Activated CD4-positive, alpha-beta T cell treated with anti-CD3 and anti-CD28 coated beads for 48 hours (primary cell): ENCODE measurements at places on chromosomes 1 and 21.

GRCh38 chr1:41776891-41777441, 141.8 kb downstream of the HIVEP3 start:
- no peak for DNase-seq

GRCh38 chr21:34307991-34308532, 55.7 kb upstream of the KCNE2 start:
- no peak for DNase-seq

GRCh38 chr21:34129039-34129891, 55.9 kb downstream of the MRPS6 start:
- peak; percentile 81 for DNase-seq

DNA sequence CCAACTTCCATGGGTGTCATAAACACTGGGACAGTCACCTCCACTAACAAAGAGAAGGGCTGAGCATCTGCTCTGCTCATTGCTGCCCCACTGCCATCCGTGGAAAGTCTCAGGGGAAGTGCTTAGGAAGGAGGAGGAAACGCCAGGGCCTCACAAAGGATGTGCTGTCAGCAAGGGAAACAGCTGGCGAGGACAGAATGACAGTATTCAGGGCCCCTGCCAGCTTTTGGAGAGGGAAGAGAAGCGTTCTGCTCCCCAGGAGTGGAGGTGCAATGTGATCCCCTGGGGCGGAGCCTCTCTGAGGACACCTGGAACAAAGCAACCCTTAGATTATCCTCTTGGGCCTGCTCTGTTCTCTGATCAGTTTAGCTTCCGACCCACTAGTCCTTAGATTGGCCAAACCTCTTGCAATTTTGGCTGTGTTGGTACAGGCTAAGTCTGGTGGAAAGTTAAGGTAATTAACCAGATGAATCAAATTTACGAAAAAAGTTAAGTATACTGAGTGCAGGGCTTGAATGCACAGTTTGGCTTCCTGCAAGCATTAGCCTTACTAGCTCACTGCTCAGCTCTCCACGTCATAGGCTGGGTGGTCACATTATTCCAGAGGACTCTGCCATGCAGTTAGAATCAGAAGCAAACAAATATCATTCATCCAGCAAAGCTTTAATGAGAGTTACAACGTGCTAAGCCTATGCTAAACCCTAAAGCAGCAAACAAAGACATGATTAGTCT, 170.2 kb upstream of the NFIA start:
- no peak for DNase-seq

DNA sequence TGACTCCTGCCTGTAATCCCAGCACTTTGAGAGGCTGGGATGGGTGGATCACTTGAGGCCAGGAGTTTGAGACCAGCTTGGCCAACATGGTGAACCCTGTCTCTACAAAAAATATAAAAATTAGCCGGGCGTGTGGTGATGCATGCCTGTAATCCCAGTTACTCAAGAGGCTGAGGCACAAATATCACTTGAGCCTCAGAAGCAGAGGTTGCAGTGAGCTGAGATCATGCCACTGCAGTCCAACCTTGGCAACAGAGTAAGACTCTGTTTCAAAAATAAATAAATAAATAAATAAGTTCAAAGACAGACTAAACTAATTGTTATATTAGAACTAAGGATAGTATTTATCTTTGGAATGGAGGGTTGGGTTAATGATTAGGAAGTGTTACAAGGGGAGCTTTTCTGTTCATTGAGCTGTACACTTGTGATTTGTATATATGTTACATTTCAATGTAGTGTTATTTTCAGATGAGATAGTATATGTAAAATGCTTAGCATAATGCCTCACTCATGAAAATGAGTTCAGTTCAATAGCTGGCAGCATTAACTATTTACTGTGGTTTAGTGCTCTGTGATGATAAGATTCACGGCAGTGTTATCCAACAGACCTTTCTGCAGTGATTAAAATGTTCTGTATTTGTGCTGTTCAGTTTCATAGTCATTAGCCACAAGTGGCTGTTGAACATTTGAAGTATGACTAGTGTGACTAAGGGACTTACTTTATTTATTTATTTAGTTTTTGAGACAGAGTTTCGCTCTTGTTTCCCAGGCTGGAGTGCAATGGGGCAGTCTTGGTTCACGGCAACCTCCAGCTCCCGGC, 47.7 kb downstream of the OSBPL9 start:
- no peak for DNase-seq

DNA sequence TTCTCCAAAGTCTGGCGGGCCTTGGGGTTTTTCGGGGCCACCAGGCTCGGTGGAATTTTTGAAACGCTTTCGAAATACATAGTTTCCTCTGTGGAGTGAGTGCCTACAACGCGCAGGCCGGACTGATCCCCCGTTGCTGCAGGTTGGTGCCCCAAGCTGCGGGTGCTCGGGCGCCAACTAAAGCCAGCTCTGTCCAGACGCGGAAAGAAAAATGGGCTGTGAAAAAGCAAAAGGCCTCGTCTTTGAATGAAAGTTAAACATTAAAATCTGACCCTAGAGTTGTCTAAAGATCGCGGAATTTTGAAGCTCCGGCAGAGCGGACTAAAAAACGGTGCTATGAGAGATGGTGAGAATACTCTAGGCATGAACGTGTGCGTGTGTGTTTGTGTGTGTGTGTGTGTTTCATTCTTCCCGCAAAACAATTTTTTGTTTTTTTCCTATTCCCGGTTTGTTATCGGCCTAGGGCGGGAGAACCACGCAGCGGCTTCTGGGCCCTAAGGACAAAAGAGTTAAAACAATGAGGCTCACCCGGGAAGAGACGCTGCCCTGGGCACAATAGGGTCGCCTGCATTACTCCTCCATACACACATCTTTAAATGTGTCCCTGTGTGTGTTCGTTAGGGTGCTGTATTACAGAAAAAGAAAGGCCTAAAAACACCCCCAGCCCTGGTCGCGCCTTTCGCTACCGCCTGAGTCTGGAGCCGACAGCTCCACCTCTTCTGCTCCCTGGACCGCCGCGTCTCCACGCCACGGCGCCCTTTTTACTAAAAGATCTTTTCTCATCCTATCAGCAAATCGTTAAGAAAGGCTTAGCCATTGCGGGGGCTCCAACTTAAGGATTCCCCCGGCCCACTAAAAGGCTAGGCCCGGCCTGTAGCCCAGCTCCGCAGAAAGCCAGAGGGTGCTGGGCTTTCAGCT, 3.2 kb downstream of the TBX15 start:
- DNase-seq: peak; percentile 31

- DNase-seq: no peak
Measured at GRCh38 chr1:185398599-185398998, 81.6 kb upstream of the IVNS1ABP start.

DNA sequence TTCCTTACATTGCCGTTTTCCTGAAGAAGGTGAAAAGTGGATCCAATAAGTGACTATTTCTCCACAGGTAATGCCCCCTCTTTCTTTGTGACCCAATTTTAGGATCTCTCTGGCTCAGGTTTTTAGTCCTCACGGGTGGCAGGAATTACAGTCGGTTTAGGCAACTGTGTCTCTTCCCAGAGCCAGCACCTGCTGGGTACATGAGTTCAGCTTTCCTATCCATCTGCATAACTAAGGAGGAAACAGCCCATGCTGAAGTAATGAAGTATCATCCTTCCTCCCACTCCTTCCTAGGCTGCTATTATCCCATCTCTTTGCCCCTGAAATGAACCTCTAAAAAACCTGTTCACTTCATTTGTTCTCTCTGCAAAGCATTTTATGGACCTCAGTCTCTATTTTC, 544.6 kb downstream of the NEGR1 start:
- no peak for DNase-seq

- peak; percentile 30 for DNase-seq
Measured at GRCh38 chr1:77687519-77687906, 5.1 kb upstream of the ZZZ3 start.

DNA sequence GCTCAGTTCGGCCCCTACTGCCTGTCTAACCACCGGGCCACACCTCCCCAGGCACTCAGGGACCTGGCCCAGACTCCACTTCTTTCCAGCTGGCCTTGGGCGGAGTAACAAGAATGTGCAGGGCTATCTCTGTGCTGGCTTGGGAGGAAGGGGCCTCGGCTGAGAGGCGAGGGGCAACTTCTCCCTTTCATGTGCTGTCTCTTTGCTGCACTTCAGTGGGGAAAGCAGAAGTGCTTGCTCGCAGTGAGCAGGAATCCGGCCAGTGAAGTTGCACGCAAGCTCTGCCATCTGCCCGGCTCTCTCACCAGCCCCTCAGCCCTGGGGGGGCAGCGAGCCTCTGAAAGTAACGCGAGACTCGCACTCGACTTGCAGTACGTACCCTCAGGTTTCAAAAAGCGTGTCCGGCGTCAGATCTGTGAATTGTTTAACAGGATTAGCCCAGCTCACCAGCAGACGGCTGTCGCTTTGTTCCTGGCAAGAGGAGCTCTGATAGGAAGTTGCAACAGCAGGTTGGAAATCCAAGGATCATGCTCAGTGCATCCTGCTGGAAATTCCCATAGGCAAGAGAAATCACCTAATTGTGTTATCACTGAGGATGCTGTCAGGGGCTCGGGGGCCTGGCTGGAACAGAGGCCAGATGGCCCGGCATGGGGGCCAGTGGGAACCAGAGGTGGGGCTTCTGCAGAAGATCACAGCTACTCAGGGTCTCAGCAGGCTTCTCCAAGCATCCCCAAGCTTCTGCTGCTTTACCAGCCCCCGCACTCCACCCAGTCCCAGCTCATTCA, 221.1 kb downstream of the NPHP4 start:
- no peak for DNase-seq

- DNase-seq: no peak
Measured at GRCh38 chr1:202956969-202957368, 1.1 kb downstream of the ADIPOR1 start.

- no peak for DNase-seq
Measured at GRCh38 chr1:10829965-10830515, 33.6 kb upstream of the CASZ1 start.

- no peak for DNase-seq
Measured at GRCh38 chr21:28112511-28112910, 880.2 kb downstream of the LTN1 start.

DNA sequence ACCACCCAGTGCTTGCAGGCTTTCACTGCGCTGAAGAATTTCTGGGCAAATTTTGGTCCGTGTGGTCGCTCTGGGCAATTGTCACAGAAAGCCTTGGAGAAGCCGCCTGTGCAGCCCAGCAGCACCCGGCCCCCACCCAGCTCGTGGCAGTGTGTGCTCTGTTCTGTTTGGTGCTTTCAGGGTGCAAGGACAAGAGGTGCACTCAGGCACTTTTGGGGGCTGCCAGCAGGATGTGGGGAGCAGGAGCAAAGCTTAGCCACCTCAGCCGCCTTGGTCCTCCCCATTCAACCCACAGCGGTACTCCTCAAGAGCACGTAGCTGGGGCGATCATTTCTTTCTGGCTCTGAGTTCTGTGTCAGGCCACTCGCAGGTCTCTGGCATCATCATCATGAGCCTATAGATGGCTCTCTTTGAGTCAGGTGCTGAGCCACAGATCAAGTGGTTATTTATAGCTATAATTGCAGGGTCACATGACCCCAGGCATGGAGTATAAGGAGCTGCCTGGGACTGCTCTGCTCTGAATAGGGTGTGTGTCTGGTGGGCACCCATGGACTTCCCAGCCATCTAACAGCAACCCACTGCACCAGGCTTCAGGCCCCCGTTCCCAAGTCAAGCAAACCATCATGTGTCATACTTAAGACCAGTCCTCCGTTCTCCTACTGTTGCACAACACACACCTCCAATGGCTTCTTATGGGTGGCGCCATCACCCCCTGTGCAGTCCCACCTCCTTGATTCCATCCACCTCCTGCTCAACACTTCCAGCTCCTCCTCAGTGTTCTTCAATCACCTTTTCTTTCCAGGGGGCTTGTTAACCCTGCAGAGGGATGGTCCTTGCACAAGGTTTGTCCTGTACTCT, 18.1 kb upstream of the TENT5C start:
- no peak for DNase-seq

DNA sequence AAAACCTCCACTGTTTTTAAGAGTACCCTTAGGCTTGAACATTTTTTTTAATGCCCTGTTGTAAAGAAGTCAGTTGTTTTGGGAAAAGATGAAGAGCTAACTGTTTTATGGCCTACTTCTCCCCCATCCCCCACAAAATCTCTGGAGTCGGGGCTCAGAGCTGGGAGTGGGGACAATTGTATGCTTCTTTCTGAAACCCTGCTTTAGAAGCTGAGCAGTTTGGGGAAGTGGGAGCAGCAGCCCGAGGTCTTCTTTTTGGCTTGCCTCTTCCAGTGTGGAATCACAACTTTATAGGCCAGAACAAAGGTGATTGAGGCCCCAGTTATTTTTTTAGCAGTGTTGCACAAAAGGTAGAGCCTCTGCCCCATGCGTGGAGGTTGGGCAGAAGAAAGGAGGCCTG, 25.2 kb downstream of the PPP2R5A start:
- no peak for DNase-seq

- DNase-seq: no peak
Measured at GRCh38 chr21:14528815-14529214, 17.3 kb downstream of the SAMSN1 start.

DNA sequence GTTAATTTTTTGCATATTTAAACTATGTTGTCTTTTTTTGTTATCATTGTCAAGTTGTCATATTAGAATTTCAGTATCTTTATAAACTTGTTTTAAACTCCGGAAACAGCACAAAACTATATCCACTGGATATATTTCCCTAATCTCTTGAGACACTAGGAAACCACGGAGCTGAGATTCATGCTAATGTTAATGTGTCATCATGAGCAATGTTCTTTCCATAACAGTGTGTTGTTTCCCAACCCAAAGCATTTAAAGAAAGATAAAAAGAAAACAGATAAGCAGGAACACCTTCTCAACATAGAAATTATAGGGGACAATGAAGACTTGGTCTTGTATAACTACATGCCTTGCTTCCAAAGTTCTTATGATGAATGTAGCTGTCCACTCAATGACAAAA, 626.2 kb upstream of the TMPRSS15 start:
- DNase-seq: no peak

DNA sequence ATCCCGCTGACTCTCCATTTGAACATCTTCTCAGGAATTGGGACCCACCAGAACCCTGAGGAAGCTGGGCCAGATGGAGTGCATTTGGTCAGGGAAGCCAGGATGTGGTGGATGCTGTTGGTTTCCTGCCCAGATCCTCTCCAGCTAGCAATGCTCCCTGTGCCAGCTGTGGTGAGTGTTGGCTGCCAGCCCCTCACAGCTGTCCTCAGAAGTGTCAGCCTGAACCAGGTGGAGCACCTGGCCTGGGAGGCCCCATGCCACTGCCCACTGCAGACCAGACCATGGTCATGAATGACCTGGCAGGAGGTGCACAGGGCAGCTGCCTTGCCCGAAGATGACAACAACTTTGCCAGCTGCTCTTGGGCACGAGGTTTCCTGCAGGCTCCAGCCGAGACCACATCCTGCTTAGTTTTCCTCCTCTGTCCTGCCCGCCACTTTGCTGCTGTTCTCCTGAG, 54.4 kb downstream of the PRSS38 start:
- no peak for DNase-seq

GRCh38 chr1:198212126-198212525, 55.3 kb downstream of the NEK7 start:
- DNase-seq: no peak

DNA sequence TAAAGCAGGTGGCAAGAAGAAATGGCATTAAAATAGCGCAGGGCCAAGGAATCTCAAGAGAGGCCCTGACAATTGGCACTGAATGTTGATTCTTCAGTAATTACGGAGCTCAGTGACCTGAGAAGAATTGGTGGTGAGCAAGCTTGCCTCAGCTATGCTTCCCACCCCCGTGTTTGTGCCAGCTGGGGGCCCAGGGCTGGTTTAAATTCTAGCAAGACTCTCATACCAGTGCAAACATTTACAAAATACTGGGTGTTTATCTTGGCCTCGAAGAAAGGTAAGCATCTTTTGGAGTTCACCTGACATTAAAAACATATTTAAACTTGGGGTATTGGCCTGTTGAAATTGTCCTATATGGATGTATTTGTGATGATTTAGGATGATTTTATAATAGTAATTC, 296.7 kb upstream of the USP25 start:
- no peak for DNase-seq
